ENCODE measurements at places on chromosomes 7 and 10.

DNA sequence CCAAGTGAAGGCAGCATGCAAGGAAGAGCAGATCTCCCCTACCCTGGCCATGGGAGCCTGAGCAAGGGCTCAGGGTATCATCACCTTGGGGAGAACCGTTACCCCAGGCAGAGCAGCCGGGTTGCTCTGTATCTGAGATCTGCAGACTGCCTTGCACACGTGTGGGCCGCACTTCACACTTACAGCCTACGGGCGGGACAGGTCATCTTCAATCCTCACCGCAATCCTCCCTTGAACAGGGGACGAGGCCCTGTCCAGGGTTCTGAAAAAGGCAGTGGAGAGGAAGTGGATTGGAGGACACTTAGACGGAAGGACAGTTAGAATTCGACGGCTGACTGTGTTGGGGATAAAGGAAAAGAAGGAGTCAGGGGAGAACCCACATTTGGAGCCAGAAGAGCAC lies 51.4 kb downstream of the NPS start:
- H3K4me3 ChIP-seq = no peak overlapping the region
- no peaks in the 10 kb centered on the region for H3K27me3 ChIP-seq
- no peak for DNase-seq
- no peaks in the 10 kb centered on the region for H3K36me3 ChIP-seq
- no peak overlapping the region for H3K27ac ChIP-seq

DNA sequence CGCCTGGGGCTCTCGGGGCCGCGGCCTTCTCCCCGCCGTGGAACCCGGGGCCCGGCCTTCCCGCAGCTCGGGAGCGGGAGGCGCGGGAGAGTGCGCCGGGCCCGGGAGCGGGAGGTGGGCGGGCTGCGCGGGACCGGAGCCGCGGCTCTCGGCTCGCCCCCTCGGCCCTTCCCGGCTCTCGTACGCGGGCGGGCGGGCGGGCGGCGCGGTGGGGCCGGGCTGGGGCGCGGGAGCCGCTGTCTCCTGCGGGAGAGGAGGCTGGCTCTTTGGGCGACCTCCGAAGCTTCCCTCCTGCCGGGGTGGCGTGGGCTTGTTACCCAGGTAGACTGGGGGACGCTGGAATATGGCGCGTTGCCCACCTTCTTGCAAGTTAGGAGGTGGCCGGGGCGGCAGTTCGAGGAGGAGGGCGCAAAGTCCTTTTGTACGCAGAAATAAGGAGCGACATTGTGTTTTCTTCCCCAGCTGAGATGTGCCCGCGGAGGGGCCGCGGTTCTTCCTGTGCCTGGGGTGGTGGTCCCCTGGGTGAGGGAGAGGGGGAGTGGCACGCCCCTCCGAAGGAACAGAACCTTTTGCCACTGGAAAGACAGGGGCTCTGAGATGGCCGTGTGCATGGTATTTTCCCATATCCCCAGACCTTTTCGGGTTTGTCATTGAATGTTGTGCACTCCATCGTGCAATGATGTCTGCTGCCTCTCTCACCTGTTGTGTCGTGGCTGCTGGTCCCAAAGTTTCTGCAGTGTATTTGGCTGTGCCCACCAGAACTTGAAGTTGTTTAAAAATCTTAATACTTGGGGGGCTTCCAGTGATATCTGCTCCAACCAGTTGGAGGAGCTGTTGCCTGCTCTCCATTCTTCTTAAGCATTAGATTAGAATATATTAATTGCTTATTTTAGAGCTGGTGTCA lies 844 bp downstream of the NRF1 start:
- H3K4me3 ChIP-seq = peak overlapping the region; percentile 89
- peak; percentile 64 for DNase-seq
- H3K4me1 ChIP-seq = peaks cover 52% of the 10 kb centered on the region
- no peaks in the 10 kb centered on the region for H3K36me3 ChIP-seq
- no peaks in the 10 kb centered on the region for H3K27me3 ChIP-seq

DNA sequence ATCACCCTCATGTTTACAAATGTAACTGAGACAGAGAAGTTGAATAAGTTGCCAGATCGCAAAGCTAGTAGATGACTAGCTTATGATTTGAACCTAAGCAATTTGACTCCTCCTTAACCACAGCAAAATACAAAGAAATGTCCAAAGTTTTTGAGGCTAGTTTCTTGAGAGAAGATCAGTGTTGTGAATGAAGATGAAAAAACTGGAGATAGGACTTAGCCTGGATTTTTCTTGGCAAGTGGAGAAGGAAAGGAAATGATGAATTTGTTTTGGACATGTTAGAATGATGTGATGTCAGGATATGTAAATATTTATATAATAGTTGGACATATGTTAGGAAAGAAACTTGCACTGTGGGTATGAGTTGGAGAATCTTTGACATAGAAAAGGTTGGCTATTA lies 149.8 kb downstream of the LSMEM1 start:
- no peak for DNase-seq
- no peak overlapping the region for H3K27ac ChIP-seq
- no peaks in the 10 kb centered on the region for H3K27me3 ChIP-seq
- no peaks in the 10 kb centered on the region for H3K4me1 ChIP-seq

DNA sequence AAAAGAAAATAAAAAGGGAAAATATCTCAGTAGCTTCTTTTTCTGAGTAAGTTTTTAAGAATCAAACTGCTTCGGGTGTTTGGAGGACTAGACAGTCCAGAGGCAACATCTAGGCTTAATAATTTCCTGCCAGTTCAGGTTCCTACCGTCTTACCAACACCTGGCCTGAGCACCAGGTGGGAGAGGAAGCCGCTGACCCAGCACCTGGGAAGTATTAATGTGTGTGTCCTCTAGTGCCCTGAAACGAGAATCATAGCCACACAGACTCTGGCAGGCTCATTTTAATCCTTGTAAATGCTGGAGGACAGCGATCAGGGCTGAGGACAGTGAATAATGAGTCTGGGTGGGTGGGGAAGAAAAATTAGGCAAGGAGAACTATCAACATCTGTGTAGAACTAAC lies 137.4 kb downstream of the ZNF438 start:
- no peak for DNase-seq
- H3K4me3 ChIP-seq = no peak overlapping the region
- no peaks in the 10 kb centered on the region for H3K27me3 ChIP-seq
- H3K27ac ChIP-seq = no peak overlapping the region
- H3K36me3 ChIP-seq = no peaks in the 10 kb centered on the region

DNA sequence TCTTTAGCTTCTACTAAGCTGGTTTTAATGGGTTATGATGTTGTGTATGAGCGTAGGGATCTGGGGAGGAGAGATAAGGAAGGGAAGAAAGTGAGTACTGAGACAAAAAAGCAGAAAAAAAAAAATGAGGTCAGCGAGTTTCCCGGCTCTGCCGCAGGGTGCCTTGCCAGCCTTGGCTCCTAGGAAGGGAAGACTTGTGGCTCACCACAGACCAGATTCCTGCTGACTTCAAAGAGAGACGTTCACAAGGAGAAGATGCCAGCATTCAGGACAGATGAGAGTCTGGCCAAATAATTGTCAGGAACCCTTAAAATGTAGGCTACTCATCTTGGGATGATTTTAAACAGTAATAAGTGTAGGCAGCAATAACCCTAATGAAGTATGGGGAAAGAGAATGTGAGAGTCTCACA lies 11.4 kb upstream of the FAS start:
- H3K27ac ChIP-seq = no peak overlapping the region
- H3K4me3 ChIP-seq = no peak overlapping the region
- H3K36me3 ChIP-seq = no peaks in the 10 kb centered on the region

GRCh38 chr7:17247357-17247756 lies 51.1 kb upstream of the AHR start:
- DNase-seq = no peak
- H3K27ac ChIP-seq = no peak overlapping the region
- H3K4me1 ChIP-seq = no peaks in the 10 kb centered on the region
- H3K4me3 ChIP-seq = no peak overlapping the region
